ENCODE measurements at places on chromosomes 6 and 20.

- no peak for DNase-seq
Measured at GRCh38 chr6:85421972-85422371, 27.9 kb upstream of the NT5E start.

DNA sequence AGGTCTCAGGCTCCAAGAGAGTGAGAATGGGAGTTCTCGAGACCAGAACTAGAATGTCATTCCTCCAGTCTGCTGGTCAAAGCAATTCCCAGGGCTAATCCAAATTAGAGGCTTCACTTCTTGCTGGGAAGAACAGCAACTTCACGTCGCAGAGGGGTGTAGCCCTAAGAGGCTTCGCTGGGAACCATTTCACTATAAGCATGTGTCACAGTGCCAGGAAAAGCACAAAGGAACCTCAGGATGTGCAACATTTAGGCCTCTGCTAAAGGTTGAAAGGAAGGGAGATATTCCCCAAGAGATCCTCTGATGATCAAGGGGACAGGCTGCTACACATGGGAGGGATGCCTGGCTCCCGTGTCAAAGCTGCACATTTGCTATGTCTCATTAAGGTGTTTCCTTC is 35.9 kb upstream of the NXT1 start:
- DNase-seq: no peak

- DNase-seq: no peak
Measured at GRCh38 chr6:37289931-37290330, 32.0 kb upstream of the TMEM217 start.

DNA sequence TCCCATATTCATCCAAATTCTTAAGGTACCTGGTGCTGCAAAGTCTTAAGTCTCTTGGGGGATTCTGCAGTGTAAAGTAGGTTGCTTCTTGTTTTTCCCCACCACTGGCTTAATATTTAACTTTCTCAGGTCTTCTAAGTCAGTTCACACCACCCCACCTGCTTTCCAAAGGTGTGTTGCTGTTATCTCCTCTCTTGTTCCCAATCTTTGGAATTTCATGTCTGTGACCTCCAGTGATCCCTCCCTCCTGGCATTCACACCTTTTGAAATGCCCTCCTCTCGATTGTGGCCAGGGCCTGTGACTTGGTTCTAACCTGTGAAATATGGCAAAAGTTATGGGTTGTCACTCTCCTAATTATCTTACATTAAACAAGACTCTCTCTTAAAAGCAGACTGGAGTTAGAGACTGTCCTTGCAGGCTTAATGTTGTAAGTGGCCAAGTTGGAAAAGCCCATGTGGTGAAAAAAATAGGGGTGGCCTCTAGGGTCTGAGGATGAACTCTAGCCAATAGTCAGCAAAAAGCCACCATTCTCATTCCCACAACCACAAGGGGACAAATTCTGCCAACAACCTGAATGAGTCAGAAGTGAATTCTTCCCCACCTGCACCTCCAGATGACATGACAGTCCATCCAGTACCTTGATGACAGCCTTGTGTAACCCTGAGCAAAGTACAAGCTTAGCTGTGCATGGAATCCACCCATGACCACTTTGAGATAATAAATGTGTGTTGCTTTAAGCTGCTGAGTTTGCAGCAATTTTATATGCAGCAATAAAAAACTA is 45.1 kb downstream of the ADGRF1 start:
- DNase-seq: no peak

DNA sequence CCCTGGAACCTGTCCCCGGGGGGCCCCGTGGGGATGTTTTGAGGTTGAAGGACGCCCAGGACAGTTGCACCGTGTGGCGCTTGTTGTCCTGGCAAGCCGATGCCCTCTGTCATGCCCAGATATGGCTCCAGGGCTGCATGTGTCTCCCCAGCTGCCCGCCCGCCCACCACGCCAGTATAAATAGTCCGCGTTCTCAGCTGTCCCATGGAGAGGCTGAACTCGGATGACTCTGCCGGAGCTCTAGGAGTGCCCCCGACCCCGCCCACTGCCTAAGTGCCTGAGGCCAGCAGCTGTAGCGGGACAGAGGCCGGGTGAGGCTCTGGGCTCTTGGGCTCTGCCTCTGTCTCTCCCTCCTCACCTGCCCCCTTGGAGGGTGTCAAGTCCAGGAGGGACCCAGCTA is 83.0 kb upstream of the GATA5 start:
- no peak for DNase-seq

DNA sequence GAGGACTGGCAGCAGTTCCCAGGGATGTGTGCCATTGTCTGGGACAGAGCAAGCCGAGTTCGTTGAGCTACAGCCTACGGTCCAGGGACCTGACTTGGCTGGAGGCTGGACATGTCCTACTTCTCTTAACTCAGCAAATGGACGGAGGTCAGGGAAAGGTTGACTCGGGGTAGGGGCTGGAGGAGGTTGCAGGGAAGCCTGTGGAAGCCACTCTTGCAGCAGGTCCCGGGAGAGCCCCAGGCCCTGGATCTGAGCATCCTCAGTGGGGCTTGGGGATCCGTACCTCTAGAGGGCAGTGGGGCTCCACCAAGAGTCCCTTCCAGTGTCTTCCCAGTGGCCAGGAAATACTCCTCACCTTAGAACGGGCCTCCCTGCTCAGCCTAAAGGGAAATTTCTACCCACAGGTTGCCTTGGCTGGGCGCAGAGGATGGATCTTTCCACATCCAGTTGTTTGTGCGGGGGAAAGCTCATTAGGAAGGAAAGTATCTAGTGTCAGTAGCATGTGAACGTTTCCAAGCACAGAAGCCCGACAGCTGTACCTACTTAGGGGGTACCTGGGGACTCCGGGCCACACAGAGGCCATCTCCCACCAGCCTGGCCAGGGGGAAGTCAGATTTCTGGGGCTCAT is 170.2 kb downstream of the NFATC2 start:
- DNase-seq: no peak

GRCh38 chr20:23513164-23513563 is 22.2 kb downstream of the CST8 start:
- DNase-seq: no peak

- DNase-seq: no peak
Measured at GRCh38 chr6:57138026-57138425, 34.1 kb upstream of the BAG2 start.

GRCh38 chr6:34462551-34462971 is 3.3 kb upstream of the PACSIN1 start:
- DNase-seq: no peak

GRCh38 chr6:27830212-27830599 is 82.0 kb downstream of the OR2B2 start:
- DNase-seq: no peak

DNA sequence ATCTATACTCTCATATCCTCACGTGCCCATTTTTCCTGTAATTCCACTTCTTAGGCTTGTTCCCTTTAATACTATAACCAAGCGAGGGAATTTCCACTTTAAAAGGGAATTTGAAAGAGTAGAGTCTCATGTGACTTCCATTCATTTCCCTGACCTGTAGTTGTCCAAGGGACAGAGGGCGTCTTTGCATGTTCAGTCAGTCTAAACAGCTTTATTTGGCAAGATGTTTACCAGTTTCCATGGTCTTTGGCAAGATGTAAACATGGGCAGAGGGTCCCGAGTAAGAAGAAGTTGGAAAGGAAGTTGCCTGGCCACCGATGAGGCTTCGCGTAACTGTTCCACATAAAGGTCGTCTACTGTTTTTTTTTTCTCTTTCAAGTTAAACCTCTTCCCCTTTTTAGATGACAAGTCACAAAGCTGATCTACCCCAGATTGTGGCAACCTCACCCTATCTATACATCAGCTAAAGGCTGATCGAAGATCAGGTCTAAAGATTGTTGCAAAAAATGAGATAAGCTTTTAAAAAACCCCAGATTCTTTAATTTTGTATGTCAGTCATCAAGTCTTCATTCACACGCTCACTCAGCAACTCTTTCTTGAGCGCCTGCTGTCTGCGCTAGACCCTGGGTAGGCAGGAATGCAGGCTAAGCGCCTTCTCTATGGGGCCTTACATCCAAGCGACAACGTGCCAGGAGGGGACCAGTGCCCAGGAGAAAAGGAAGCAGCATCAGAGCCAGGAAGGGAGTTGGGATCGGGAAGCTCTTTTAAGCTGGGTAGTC is 31.7 kb upstream of the CCR6 start:
- DNase-seq: no peak

DNA sequence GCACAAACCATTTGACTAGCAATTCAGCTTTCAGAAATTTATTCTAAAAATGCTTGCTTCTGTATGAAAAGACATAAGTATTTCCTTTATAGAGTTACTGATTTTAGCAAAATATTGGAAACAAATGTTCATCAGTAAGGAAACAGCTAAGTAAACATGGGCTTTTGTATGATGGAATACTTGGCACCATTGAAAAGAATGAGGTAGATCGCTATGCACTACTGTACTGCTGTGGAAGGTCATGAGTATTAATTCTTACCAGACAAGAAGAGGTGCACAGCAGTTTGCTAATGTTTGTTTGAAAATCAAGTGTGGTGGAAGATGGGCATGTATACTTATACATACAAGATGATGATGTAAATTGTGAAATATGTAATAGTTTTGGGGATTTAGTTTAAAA is 73.0 kb downstream of the FARS2 start:
- no peak for DNase-seq

GRCh38 chr20:22106308-22106938 is 401.0 kb downstream of the PAX1 start:
- no peak for DNase-seq

GRCh38 chr6:167827583-167828324 is 1.0 kb downstream of the AFDN start:
- DNase-seq: no peak

DNA sequence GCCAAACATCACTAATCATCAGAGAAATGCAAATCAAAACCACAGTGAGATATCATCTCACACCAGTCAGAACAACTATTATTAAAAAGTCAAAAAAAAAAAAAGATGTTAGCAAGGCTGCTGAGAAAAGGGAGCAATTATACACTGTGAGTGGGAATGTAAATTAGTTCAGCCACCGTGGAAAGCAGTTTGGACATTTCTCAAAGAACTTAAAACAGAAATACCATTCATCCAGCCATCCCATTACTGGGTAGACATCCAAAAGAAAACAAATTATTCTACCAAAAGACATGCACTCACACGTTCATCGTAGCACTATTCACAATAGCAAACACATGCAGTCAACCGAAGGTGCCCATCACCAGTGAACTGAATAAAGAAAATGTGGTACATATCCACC is 213.9 kb downstream of the TTLL2 start:
- DNase-seq: no peak

DNA sequence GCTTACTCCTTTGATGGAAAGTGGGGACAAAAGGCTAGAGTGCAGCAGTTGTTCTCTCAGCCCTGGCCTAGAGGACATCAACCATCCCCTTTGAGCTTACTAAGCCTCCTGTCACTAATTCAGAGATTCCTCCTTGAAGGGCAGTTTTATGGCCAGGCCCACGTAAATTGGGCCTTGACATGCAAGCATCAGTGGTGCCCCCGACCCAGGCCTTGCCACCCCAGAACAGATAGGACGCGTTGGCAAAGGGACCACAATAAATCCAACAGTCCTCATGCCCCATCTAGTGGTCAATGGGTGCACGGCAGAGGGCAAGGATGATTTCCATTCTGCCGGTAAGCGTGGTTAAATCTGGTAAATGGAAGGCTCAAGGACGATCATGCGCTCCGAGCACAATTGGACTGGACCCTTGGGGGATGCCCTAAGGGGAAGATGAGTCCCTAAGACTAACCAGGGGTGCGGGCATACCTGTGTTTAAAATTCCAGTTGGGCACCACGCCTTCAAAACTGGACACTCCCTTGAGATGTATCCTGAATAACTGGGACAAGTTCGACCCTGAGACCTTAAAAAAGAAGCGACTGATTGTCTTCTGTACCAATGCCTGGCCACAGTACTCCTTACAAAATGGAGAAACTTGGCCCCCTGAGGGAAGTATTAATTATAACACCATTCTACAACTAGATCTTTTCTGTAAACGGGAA is 32.6 kb downstream of the CEP85L start:
- DNase-seq: no peak

DNA sequence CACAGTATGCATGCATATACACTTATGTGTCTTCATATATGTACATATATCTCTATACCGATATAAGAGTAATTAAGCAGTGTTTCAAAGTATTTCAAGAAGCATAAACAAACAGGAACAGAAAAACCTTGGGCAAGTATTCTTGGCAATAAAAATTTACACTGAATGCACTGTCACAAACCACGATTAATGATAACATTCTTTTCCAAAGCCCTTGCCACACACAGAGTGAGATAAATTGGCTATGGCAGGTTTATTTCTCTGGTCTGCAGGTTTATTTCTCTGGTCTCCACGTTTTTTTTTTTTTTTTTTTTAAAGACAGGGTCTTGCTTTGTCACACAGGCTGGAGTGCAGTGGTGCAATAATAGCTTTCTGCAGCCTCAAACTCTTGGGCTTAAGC is 73.0 kb downstream of the PPP1R3G start:
- no peak for DNase-seq

GRCh38 chr6:52077180-52077884 is 10.1 kb downstream of the PKHD1 start:
- no peak for DNase-seq

DNA sequence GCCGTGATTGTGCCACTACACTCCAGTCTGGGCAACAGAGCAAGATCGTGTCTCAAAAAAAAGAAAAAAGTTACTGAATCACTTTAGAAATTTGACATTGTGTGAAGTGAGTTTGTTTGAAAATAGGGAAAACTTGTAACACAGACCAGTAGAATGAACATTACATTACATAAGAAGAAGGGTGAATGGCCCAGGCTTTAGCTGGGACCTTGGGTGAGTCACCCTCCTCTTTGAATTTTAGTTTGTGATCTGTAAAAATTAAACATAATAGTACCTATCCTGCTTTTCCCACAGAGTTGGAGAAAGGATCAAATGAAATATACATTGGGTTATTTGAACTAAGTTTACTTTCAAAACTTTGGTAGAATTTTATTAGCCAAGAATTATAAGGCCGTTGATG is 56.3 kb downstream of the KCNS1 start:
- no peak for DNase-seq

DNA sequence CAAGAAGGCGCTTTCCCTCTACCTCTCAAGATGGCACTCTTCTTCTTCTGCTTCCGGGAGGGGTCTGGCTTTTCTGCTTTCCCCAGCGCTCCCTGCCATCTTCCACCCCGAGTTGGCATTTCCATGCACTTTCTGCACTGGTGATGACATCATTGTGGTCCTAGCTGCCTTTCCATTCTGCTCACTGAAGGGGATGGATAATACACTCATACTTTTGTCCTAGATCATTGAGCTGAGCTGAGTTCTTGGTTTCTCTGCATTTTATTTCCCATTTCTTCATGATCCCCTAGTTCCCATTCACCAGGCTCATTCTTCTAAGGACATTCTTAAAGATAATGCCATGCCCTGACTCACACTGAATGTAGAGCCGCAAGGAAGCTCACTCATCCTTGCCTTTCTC is 96.7 kb downstream of the EDN1 start:
- DNase-seq: no peak
